ENCODE measurements at places on chromosomes 12 and 14.

GRCh38 chr14:66596241-66596985 is 88.5 kb downstream of the GPHN start:
- DNase-seq, result no peak

- no peak for DNase-seq
Measured at GRCh38 chr14:57979376-57980048, 113.6 kb upstream of the SLC35F4 start.

DNA sequence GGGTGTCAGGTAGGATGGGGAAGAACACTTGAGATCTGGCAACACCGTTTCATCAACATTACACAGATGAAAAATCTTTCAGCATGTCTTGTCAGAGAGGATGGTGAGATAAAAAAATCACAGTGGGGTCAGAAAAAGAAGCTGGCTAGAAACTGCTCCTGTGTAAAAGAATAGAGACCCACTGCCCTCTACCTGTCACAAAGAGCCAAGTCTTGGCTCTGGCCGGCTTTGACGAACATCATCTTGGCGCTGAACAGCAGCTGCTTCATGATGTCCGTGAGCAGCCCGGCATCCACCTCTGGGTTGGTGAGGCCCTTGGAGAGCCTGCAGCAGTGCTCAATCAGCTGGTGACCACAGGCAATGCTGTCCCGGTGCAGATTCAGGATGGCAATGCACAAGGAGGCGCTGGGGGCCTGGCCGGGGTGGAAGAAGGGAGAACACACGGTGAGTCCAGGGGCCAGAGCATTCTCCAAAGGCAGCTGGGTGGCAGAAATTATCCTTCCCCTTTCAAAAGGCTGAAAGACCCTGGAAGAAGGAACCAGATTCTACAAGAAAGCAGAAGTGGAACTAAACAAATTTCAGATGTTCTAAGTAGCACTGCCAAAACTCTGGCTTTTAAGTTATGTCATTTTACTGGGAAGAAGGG is 50.2 kb downstream of the ZFYVE26 start:
- no peak for DNase-seq

DNA sequence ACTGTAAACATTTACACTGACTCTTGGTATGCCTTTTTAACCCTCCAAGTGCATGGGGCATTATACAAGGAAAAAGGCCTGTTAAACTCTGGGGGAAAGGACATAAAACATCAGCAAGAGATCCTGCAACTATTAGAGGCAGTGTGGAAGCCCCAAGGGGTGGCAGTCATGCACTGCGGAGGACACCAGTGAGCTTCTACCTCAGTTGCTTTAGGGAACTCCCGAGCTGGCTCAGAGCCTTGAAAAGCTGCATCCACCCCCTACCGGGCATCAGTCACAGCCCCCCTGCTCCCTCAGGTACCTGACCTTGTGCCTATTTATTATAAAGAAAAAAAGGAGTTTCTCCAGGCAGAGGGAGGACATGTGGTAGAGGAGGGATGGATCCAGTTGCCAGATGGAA is 695.6 kb upstream of the LMO3 start:
- DNase-seq, result no peak

- DNase-seq, result peak; percentile 59
Measured at GRCh38 chr14:103716091-103716801, 636 bp downstream of the ZFYVE21 start.

DNA sequence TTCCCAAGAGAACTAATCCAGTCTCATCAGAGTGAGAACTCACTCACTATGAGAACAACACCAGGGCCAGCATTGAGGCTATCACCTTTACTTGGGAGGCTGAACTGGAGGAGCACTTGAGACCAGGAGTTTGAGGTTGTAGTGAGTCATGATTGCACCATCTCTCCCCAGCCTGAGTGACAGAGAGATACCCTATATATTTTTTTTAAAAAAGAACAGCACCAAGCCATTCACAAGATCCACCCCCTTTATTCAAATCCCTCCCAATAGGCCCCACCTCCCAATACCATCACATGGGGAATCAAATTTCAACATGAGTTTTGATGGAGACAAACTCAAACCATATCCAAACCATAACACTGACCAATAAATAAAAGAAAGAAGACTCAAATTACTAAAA is 3.7 kb upstream of the TMX1 start:
- DNase-seq, result no peak

DNA sequence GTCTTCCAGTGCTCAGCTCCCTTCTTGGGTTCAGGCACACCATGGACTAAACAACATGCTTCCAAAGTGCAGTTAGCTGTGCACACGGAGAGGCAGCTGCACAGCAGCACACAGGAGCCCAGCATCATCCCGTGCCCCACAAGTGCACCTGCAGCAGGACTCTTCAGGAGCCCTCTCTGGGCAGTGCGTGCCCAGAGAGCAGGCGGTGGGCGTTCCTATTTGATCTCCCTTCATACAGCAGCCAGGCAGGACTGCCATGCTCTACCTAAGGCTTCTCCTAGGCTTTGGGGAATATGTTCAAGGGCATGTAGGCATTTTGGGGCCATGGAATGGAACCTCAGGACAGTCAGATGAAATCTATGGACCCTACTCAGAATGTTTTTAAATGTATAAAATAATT is 35.5 kb downstream of the ANO2 start:
- no peak for DNase-seq

DNA sequence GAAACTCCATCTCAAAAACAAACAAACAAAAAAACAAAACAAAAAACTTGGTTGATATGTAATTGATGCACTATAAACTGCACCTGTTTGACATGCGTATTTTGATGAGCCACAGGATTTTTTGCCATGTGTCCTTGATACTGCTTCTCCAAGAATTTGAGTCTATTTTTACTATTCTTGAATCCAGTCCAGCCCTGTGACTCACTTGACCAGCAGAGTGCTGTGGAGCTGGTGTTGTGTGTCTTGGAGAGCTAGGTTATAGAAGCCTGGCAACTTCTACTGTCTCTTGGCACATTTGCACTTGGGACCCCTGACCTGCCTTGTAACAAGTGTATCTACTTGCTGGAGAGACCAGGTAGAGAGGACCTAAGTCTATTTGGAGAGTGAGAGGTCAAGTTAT is 52.0 kb downstream of the KLRG1 start:
- DNase-seq, result no peak

DNA sequence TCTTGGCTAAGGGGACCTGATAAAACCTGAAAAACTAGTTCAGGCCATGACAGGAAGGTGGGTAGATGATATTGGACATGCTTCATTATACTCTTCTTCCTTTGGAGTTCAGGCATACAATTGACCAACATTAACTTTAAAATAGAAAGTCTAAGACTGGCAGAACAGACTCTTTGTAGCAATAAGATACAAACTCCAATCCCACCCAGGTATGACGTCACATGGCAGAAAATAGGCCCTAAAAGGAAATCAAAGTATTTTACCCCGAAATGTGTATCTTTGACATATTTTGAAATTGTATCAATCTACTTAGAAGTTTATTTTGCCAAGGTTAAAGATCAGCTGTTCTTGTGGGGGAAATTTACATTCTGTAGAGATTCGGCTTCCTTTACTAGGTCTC is 198.1 kb upstream of the LRIG3 start:
- no peak for DNase-seq

DNA sequence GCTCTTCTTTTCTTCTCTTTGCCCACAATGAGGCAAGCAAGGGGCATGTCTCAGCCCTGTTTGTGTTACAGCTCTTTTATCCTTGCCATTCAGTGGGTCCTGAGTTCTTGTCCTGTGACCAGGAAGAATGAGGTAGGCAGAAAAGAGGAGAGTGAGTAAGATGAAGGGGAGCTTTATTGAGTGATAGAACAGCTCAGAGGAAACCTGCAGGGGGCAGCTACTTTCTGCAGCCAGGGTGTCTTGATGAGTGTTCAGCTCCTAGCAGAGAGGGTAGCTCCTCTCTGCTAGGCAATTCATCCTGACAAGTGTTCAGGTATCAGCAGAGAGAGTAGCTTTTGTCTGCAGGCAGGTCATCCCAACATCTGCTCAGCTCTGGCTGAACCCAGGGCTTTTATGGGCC is 41.0 kb downstream of the HSD17B6 start:
- DNase-seq, result no peak

DNA sequence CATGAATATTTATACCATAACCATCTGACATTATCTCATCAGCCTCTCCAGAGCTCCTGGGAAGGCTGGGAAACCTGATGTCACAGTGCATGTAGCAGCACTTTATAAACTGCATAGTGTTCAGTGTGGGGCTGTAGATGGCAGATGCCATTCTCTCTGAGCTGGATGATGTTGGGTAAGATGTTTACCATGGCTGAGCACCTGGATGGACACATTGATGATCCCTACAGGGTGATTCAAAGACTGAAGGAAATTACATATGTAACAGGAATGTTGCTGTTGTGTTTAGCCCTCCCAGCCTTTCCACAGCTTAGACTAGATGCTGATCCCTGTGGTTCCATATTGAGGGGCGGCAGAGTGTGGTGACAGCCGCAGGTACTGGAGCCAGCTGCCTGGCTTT is 37.4 kb downstream of the IFT43 start:
- no peak for DNase-seq

- DNase-seq, result no peak
Measured at GRCh38 chr12:15632708-15633107, 156.5 kb downstream of the EPS8 start.

GRCh38 chr12:51639361-51639760 is 48.3 kb downstream of the SCN8A start:
- no peak for DNase-seq

DNA sequence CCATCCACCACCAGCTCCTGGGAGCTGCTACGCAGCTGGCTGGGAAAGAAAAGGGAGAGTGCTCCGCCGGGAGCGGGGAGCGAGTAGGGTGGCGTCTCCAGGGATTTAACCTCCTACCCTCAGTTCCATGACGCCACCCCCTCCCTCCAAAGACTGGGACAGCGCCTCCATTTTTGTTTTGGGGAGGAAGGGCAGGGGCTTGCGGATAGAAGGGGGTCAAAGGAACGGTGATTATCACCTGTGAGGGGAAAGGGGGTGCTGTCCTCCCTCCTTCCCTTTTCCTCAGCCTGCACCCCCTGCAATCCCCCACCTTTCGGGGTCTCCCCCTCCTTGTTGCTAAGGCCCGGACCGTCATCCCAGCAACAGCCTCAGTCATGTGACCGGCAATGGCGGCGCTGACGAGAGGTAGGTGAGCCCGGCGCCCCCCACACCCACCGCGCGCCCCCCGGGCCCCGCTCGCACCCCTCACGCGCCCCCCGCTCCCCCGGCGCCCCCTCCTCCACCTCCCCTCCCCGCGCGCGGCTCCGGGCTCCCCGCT is at the start of gene DTX3:
DTX3 (plus strand) TSS at position 371 of the 538 bp plus-strand sequence. CDS start 1,694 bp downstream, outside the sequence.
- DNase-seq, result peak; percentile 31

- no peak for DNase-seq
Measured at GRCh38 chr12:63814146-63814772, 30.2 kb upstream of the SRGAP1 start.

DNA sequence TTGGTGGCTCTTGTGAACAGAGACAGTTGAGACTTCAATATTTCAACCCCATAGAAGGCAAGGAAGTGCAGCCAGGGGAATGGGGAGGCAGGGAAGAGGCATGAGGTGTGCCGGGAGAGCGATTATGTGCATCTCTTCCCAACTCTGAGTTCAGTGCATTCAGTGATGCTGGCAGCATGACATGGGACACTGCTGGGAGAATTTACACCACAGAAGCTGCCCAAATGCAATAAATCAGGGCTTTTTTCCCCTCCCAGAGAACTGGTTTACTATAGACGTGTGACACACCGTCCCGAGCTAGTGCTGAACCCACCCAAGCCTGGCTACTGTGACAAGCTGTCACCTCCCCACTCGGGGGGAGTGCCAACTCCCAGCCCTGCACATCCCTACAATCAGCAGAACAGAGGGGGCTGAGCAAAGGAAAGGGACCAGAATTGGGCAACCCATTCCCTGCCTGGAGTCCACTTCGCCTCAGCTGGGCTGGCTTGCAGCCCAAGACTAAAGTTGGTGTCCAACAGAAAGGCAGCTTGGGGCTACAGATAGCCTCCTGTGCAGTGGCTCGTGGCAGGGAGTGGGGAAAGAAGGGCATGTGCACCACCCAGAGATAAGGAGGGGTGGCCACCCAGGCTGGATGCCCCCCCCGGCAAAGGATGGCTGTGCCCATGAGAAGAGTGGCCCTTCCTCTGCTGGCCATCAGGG is 16.7 kb downstream of the AHSA1 start:
- no peak for DNase-seq

DNA sequence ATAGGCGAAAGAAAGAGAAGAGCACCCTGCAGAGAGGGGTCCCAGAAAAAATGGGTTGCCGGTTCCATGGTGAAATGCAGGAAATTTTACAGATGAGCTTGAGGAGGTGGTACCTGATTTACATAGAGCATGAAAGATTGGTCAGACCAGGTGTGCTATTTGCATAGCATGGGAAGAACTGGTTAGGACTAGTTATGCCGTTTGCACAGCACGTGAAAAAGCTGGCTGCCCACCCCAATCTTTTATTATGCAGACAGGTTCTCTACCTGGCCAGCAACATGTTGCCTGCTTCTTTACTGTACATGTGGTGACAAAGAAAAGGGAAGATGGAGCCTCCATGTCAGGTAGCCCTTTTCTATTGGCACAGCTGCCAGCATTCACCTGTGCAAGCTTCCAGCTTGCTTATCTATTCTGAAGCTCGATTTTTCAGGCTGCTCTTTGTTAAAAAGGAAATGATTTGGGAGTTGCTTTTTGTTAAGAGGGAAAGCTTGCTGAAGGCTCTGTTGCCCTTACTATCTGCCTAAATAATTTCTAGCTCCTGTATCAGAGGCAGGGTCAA is 62.9 kb upstream of the ELK3 start:
- no peak for DNase-seq

GRCh38 chr14:74400031-74400685 is 25.9 kb downstream of the SYNDIG1L start:
- DNase-seq, result no peak

DNA sequence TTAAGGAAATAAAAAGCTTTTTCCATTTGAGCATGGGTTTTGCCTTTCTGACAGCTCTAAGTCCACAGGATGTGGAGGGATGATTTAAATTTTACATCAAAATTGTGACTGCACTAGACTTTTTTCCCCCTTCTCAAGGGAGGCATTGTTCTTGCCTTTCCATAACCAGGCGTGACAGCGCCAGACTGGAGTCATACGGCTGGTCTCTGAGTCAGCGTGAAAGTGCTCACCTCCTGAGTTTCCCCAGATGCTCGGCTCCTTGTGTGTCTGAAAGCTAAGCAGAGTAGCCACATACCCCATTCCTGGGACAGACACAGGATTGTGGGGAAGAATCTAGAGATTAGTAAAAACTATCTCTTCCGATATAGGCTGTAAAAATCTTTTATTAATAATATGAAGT is 43.1 kb downstream of the SOX5 start:
- no peak for DNase-seq

DNA sequence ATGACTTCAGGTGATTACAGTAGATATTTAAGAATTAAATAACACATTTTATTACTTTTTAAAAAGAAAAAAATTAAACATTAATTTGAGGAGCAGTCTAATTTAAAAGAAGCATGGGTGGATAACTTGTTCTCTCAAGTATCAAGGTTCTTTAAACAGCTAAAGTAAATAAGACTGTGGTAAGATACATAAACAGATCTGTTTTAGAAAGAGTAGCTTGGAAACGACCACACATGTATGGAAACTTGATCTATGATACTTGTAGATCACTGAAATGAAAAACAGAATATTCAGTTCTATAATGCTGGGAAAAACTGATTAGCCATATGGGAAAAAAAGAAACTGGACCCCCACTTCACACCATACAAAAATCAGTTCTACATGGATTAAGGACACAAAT is 36.0 kb downstream of the TC2N start:
- DNase-seq, result no peak
